ENCODE measurements at places on chromosomes 2 and 18.

- DNase-seq: no peak
These were observed 499.7 kb upstream of the SYT4 start for GRCh38 chr18:43776997-43777396.

DNA sequence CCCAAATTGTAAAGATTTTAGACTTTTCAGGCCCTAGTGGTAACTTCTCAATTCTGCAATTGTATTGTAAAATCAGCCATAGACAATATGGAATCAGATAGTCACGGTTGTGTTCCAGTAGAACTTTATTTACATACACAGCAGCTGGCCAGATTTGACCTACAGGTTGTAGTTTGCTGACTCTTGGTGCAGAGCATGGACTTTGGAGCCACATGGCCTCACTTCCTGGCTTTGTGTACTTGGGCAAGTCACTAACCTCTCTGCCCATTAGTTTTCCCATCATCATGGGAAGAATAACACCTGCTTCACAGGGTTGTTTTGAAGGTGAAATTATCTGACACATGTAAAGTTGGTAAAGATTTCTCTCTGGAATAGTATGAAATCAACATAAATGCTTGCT, 147.6 kb downstream of the TMEM200C start:
- no peak for DNase-seq

DNA sequence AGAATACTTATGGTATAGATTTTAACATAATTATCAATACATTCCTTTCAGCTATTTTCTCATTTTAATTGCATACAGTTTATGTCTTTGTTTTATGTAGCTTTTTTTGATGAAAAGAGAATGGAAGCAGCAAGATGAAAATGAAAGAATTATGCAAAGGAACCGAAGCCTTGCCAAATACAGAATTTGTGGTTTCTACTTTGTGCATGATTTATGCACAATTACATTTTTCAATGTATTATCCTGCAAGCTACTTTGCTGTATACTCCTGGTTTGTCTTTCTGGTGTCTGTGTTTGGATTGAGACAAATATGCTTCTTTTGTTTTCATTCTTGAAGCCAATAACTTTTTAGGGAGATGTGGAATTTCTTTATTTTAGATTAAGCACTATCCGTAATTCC, 1642.6 kb upstream of the CELF4 start:
- no peak for DNase-seq

DNA sequence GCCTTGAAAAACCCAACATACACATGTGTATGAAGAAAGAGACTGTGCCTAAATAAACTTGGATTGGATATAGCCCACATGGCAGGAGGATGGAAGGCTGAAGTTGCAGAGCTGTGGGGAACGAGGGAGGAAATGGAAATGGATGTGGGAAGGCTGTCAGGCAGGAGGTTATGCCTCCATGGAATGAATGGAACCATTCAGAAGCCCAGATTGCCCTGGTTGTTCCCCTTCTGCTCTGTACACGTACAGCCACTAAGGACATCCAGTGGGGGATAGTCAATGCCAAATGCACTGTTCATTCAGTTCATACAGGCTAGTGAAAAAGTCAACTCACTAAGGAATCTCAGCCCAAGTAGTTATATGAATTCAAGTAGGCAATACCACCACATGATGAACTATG, 463.7 kb downstream of the TNS1 start:
- no peak for DNase-seq

GRCh38 chr18:360676-361075, 92.8 kb upstream of the THOC1 start:
- DNase-seq: no peak

DNA sequence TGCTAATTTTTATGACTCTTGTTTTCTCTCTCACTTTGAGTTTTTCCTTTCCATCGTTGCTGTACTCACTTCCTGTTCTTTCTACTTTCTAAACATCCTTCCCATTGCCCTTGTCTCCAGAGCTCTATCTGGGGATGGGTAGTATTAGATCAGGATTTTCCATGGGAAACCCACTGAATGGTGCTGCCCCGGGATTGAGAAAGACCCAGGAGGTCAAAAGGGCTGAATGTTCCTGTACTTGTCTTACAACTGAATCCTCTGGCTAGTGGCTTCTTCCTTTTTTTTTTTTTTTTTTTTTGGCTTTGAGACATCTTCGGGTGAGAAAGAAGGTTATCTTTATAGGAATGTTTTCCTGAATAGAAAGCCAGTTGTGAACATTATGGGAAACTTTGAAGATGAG, 364.8 kb upstream of the SLC14A2 start:
- DNase-seq: no peak

DNA sequence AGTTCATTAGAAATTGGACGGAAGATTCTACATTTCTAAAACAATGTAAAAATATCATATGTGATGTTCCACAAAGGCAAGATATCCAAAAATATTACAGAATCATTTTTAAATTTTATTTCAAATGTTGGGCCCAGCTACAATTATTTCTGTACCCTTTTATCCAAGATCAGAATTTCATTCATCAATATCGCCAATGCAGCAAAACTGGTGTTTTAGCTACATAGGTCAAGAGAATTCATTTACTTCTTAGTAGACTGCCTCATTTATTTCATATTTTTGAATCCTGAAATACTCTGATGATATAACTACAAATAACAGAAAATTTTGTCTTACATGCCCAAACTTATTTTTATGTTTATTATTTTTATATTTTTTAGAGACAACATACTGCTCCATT, 143.1 kb downstream of the CMPK2 start:
- no peak for DNase-seq

- no peak for DNase-seq
These were observed 294.9 kb upstream of the CYRIA start for GRCh38 chr2:16960579-16960978.

GRCh38 chr2:44325897-44326296, 35.4 kb downstream of the PREPL start:
- DNase-seq: no peak

GRCh38 chr18:77405096-77405495, 155.4 kb downstream of the GALR1 start:
- no peak for DNase-seq

DNA sequence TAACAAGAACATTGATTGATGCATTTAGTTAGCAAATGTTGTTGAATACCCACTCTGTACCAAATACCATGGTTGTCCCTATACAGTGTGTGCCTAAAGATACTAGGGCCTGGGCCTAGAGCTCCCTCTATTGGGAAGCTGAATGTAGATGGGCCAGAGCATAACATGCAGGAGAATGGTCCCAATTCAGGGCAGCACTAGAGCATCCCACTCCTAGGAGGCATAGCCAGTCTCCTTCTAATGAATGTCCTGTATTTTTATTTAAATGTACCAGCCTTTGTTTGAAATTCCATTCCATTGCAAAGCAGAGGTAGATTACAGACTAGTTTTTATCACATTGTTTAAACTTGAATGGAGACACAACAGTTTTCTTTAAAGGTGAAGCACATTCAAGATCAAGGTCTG, 90.6 kb downstream of the FEZ2 start:
- DNase-seq: peak; percentile 32

- no peak for DNase-seq
These were observed 131.6 kb downstream of the BCL2 start for GRCh38 chr18:63187791-63188460.

DNA sequence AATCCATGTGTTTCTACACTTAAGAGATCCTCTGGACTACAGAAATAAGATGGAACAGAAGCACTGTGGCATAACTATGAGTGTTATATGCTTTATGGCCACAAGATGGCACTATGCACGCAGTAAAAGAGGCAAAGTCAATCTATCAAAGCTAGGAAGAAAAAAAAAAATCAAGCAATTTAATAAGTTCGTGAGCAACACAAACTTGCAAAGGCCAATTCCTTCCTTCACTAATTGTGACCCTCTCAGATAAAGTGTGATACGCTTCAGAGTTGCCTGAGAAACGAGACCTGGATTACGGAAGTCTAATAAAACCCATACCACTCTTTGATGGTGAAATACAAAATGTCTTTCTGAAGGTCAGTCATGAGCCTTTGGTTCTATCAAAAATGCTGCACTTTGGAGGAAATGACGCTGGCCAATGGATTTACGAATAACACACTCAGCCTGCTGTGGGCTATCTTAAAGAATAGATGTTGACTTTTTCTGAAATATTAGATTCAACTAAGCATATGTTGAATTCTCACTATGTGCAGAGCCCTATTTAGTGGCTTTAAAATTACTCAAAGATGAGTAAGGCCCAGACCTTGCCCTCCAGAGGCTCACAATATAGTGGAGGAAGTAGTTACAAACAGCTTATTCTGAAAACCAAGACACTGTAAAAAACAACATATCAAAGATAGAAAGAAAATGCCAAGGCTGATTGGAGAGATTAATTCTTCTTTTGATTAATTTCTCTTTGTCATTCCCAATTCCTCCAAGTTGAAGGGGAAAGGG, 35.5 kb upstream of the TTR start:
- DNase-seq: peak; percentile 59

DNA sequence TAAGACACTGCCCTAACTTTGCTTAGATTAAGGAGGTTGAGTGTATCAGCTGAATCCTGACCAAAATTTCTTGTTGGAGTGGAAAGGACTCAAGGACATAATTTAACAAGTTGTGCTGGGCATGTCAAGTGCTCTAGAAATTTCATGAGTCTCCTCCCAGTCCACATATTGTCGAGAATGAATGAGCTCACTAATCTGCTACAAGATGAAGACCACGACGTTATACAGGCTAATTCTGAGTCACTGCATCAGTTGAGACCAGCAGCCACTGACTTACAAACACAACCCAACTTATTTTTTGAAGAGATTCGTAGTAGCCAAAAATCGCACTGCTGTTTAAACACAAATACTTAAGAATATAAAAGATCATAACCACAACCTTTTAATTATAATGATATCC, 28.7 kb upstream of the SLC8A1 start:
- DNase-seq: no peak

All from CD4-positive, alpha-beta T cell treated with Interleukin-10 for 1 hour (primary cell).